ENCODE measurements at places on chromosomes 16 and 17.

DNA sequence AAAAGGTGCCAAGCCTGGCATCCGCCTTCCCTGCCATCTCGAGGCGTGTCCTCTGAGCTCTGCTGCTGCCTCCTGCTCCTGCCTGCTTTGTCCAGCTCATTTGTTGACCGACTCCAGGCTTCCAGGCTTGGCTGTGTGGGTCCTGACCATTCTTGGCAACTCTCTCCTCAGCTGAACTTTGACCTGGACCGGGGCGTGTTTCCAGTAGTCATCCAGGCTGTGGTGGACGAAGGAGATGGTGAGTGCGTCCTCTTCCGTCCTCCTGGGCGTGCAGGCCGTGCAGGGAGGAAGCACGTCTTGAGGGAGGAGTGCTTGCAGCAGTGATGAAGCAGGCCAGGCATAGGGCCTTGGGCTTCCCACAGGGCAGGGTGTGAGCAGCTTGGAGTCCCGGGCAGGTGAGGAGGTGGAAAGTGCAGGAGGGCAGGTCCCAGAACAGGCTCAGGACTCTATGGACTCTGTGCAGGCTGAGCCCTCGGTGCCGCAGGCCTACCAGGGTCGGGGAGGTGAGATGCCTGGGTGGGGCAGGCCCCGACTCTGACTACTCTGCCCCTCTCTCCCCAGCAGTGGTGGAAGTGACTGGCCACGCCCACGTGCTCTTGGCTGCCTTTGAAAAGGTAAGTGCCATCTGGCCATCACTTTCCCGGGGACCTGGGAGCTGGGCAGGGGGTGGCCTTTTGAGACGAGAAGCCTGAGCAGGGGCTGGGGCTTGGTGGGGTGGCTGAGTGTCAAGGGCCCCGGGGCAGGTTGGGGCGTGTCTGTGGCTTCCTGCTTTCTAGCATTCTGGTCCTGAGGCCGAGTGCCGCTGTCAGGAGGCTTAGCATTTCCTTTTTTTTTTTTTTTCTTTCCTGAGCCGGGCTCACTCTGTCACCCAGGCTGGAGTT is 28.6 kb upstream of the NUDT16L1 start:
- H3K4me1 ChIP-seq: peaks cover 25% of the 10 kb centered on the region
- DNase-seq: peak; percentile 35
- H3K4me3 ChIP-seq: no peak overlapping the region
- H3K27ac ChIP-seq: no peak overlapping the region
- peaks cover 26% of the 10 kb centered on the region for H3K36me3 ChIP-seq

DNA sequence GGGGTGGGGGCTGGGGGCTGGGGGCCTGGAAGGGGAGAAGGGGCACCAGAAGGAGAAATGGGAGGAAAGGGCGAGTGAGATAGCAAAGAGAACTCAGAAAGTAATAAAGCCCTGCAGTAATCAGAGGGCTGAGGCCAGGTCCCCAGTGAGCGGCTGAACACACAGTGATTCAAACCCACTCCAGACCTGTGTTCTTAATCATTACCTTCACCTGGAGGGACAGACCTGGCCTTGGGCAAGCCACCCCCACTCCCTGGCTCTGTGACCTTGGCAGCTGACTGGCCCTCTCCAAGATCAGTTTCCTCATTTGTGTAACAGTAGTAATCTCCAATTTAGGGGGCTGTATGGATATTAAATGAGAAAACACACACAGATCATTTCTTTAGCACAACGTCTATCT is 150.4 kb downstream of the WWOX start:
- no peak for DNase-seq
- no peak overlapping the region for H3K4me3 ChIP-seq
- H3K4me1 ChIP-seq: no peaks in the 10 kb centered on the region
- H3K27me3 ChIP-seq: no peaks in the 10 kb centered on the region
- no peaks in the 10 kb centered on the region for H3K36me3 ChIP-seq
- H3K27ac ChIP-seq: no peak overlapping the region

DNA sequence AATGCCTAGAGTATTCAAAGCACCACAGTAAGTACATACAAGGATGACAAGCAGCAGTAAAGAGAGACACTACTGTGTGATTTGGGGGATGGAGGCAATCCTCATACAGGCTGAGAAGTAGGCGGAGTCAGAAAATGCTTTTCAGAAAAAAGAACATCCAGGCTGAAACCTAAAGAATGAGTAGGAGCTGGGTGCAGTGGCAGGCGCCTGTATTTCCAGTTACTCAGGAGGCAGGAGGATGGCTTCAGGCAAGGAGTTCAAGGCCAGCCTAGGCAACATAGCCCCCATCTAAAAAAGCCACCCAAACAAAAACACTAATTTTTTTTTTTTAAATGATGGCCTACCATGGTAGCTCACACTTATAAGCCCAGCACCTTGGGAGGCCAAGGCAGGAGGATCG is 10.3 kb downstream of the KANSL1 start:
- peaks cover 79% of the 10 kb centered on the region for H3K4me1 ChIP-seq
- H3K27ac ChIP-seq: no peak overlapping the region
- DNase-seq: no peak
- H3K36me3 ChIP-seq: no peaks in the 10 kb centered on the region
- H3K4me3 ChIP-seq: no peak overlapping the region
- H3K27me3 ChIP-seq: no peaks in the 10 kb centered on the region

DNA sequence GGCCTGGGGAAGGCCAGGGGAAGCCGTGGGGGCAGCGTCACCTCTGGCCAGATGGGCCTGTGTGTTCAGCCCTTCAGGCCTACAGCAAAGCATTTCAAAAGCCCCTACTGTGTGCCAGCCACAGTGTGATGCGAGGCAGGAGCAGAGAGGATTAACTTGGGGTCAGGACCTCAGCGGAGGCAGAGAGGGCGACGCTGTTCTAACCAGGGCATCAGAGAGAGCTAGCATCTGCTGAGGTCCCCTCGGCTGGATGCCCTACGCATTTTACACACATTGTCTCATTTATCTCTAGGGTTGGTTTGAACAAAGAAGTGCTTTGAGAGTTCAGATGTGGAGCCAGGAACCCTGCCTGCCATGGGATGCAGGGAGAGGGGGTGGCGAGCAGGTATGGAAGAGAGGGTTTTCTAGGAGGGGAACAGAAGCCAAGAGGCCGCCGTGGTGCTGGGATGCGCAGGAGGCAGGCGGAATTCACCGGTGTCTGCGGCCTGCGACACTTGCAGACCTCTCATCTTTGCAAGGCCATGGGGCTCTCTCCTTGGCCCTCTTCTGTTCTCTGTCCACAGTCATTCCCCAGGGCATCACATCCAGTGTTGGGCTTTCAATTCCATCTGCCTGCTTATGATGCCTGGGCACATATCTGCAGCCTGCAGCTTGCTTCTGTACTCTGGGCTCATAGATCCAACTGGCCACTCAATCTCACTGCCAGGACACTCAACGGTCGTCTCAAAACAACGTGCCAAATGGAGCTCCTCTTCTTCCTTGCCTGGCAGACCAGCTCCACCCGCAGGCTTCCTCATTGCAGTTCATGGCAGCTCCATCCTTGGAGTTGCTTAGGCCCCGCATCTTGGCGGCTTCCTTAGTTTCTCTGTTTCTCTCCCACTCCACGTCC is 8.1 kb upstream of the NKD1 start:
- no peaks in the 10 kb centered on the region for H3K4me1 ChIP-seq
- H3K4me3 ChIP-seq: no peak overlapping the region
- DNase-seq: no peak

DNA sequence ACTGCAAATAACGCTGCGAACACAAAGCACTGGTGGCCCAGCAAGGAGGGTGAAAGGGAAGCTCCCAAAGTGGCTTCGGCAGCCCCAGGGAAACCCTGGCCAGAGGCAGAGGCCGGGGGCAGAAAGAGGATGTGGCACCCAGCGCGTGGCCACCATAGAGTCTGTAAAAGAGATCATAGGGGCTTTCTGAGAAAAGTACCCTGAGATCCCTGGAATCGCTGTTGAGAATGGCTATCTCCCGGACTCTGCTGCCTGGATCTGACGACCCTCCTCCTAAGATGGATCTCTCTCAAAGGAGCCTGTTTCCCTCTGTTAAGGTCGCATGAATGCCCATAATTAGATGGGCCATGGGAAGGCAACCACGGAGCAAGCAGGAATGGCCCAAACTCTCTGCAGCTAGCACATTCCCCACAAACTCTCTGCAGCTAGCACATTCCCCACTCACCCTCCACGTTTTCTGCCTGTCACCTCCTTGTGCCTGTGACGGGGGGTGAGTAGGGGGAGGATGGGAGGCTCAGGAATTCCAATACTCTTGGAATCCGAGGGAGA is 364.4 kb downstream of the XYLT1 start:
- H3K36me3 ChIP-seq: no peaks in the 10 kb centered on the region
- no peak overlapping the region for H3K27ac ChIP-seq
- H3K27me3 ChIP-seq: no peaks in the 10 kb centered on the region
- H3K4me1 ChIP-seq: no peaks in the 10 kb centered on the region

- DNase-seq: no peak
- H3K4me1 ChIP-seq: no peaks in the 10 kb centered on the region
- no peak overlapping the region for H3K4me3 ChIP-seq
- no peak overlapping the region for H3K27ac ChIP-seq
These were observed 10.9 kb downstream of the ANKS3 start for GRCh38 chr16:4723071-4723767.

GRCh38 chr17:75897160-75898019 is 639 bp upstream of the TRIM65 start:
- H3K27ac ChIP-seq: peak overlapping the region; percentile 84
- peaks cover 23% of the 10 kb centered on the region for H3K4me1 ChIP-seq
- H3K4me3 ChIP-seq: peak overlapping the region; percentile 56
- peaks cover 35% of the 10 kb centered on the region for H3K36me3 ChIP-seq

DNA sequence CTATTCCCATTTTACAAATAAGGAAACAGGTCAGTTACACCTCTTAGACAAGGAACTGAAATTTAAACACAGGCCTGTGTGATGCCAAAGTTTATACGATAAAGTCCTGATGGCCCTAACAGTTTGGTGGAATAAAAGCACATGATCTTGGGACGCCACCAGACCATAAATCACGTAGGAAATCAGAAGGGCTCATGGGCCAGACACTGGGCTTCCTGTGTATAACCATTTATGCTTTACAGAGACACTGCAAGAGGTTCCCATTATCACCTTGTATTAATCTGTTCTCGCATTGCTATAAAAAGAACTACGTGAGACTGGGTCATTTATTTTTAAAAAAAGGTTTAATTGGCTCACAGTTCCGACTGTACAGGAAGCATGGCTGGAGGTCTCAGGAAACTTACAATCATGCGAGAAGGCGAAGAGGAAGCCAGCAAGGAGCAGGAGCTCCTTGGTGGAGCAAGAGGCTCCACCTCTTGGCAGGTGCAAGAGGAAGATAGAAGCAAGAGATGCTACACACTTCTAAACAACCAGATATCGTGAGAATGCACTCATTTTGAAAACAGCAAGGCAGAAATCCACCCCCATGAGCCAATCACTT is 124.0 kb upstream of the MON1B start:
- no peaks in the 10 kb centered on the region for H3K27me3 ChIP-seq
- H3K27ac ChIP-seq: no peak overlapping the region
- H3K4me3 ChIP-seq: no peak overlapping the region
- H3K4me1 ChIP-seq: no peaks in the 10 kb centered on the region
- DNase-seq: no peak

GRCh38 chr17:8300627-8301242 is 5.5 kb upstream of the SLC25A35 start:
- peaks cover 3% of the 10 kb centered on the region for H3K4me1 ChIP-seq
- H3K4me3 ChIP-seq: no peak overlapping the region
- H3K27me3 ChIP-seq: no peaks in the 10 kb centered on the region
- no peak overlapping the region for H3K27ac ChIP-seq
- peak; percentile 52 for DNase-seq
